Mononuclear cell (primary cell): ENCODE measurements at places on chromosomes 5 and 9. TPM values are rescaled to one million over a fixed set of nuclear protein-coding genes. Genes with fewer than 3 reads are reported as not detected.

Gene ZNF782
- 5.9 TPM for total RNA-seq

Gene IL7R
- total RNA-seq: 360 TPM

Gene CBY3
- total RNA-seq: 0.52 TPM

Gene SPATA31D4
- not detected for total RNA-seq

Gene ETF1
- total RNA-seq: 189 TPM

Gene CER1
- not detected for total RNA-seq

Gene DDX41
- total RNA-seq: 33.4 TPM

Gene ZBTB6
- total RNA-seq: 11.2 TPM

Gene CFAP157
- total RNA-seq: not detected

Gene TXNDC8
- not detected for total RNA-seq

Gene LIX1
- total RNA-seq: not detected

Gene INSL4
- not detected for total RNA-seq

Gene GPR151
- total RNA-seq: not detected

Gene SPATA9
- not detected for total RNA-seq

Gene TMED9
- 35.3 TPM for total RNA-seq

Gene GKAP1
- total RNA-seq: 8.0 TPM

Gene PTPRD
- 0.52 TPM for total RNA-seq

Gene FREM1
- under 0.01 TPM for total RNA-seq

Gene SNX18
- 83.6 TPM for total RNA-seq

Gene PCDHGA11
- total RNA-seq: 0.21 TPM

Gene DUSP1
- 3,538 TPM for total RNA-seq

Gene SQSTM1
- total RNA-seq: 229 TPM

Gene SPACA9
- 0.52 TPM for total RNA-seq

Gene NINJ1
- total RNA-seq: 234 TPM

Gene SEMA4D
- total RNA-seq: 126 TPM

Gene NRG2
- total RNA-seq: 0.10 TPM

Gene CSF1R
- 5.2 TPM for total RNA-seq

Gene SPINK4
- total RNA-seq: not detected

Gene KCNV2
- not detected for total RNA-seq

Gene PTRH1
- total RNA-seq: 1.7 TPM

Gene NR4A3
- 18.5 TPM for total RNA-seq

Gene LRRC19
- total RNA-seq: not detected

Gene ARID3C
- not detected for total RNA-seq

Gene ZNF618
- total RNA-seq: 0.94 TPM

Gene PLGRKT
- total RNA-seq: 12.6 TPM

Gene ELOVL7
- 23.2 TPM for total RNA-seq

Gene SLC45A2
- under 0.01 TPM for total RNA-seq

Gene KIF24
- 0.21 TPM for total RNA-seq
